D341Med (cell line): ENCODE measurements at places on chromosomes 3 and 15.

DNA sequence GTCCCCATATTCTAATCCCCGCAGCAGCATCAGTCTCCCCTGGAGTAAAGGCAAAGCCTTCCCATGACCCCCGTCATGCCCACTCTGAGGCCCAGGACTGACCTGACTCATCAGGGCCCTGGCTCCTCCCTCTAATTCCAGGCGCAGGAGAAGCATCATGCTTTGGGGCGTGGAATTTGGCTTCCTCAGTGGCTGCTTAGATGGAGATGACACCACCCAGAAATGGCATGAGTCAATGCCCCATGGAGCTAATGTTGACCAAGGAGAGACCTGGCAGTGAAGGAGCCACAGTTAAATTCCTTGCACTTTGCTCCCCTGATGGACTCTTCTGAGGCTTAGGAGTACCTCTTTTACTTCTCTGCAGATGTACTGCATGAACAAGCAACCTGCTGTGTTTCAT is 204.2 kb upstream of the PROK2 start:
- no peak for DNase-seq

GRCh38 chr3:27312044-27312668 is 57.0 kb downstream of the NEK10 start:
- peak; percentile 64 for DNase-seq

GRCh38 chr3:67601385-67601784 is 53.0 kb downstream of the SUCLG2 start:
- no peak for DNase-seq

GRCh38 chr3:117719316-117719926 is 1009.8 kb downstream of the TUSC7 start:
- DNase-seq, result peak; percentile 45
